ENCODE measurements at places on chromosomes 12 and 14.

DNA sequence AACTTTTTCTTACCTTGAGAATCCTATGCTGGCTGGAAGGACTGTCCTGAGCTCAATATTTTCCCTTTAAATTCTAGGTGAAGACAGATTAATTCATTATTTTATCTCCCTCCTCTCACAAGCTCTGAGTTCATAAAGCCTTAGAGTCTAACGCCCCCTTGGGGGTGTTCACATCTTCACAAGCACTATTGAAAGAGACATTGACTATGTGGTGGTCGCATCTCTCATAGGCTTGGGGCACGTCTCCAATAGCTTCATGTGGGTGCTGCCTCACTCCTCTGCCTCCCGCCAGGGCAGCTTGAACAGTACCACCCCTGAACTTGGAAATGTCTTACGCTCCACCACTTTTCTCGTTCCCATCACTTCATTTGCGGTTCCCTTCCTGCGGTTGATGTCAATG lies 106.2 kb downstream of the UNC79 start:
- H3K27me3 ChIP-seq, result no peaks in the 10 kb centered on the region
- peak overlapping the region; percentile 57 for H3K4me3 ChIP-seq
- DNase-seq, result no peak
- H3K36me3 ChIP-seq, result no peaks in the 10 kb centered on the region
- peaks cover 7% of the 10 kb centered on the region for H3K4me1 ChIP-seq

GRCh38 chr14:101961011-101961721 lies 3.2 kb upstream of the DYNC1H1 start:
- no peaks in the 10 kb centered on the region for H3K36me3 ChIP-seq
- peaks cover 2% of the 10 kb centered on the region for H3K4me1 ChIP-seq
- peak; percentile 70 for DNase-seq
- H3K4me3 ChIP-seq, result no peak overlapping the region

GRCh38 chr12:80401191-80401590 lies 42.8 kb upstream of the PTPRQ start:
- no peak overlapping the region for H3K4me3 ChIP-seq
- H3K4me1 ChIP-seq, result peaks cover 3% of the 10 kb centered on the region
- H3K27me3 ChIP-seq, result no peaks in the 10 kb centered on the region
- H3K27ac ChIP-seq, result no peak overlapping the region

DNA sequence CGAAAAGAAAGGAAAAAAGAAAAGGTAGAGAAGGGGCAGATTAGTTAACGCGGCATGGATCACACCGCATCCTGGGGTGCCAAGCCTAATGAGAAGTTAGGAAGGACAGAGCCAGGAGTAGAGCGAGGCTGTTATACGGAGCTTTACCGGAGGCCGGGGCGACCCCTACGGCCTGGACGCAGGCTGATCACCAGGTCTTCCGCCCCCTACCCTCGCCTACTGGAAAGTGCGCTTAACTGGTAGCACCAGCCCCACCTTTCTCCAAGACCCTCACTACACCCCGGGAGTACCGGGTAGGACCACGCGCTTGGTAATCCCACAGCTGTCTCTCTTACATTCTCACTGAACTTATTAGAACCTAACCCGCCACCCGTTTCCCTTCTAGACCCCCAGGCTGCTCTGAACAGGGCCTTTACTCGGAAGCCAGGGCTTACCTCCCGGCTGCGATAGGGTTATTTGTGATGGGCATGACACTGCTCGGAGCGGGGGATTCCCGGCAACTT lies 33.8 kb downstream of the WBP11 start:
- peak overlapping the region; percentile 95 for H3K4me3 ChIP-seq
- H3K27me3 ChIP-seq, result no peaks in the 10 kb centered on the region
- H3K36me3 ChIP-seq, result no peaks in the 10 kb centered on the region
- DNase-seq, result no peak
